Activated CD8-positive, alpha-beta memory T cell treated with anti-CD3 and anti-CD28 coated beads for 1 hour (primary cell): ENCODE measurements at places on chromosomes 4 and X.

GRCh38 chr4:52693492-52693891 is 34.4 kb upstream of the USP46 start:
- no peak for DNase-seq

DNA sequence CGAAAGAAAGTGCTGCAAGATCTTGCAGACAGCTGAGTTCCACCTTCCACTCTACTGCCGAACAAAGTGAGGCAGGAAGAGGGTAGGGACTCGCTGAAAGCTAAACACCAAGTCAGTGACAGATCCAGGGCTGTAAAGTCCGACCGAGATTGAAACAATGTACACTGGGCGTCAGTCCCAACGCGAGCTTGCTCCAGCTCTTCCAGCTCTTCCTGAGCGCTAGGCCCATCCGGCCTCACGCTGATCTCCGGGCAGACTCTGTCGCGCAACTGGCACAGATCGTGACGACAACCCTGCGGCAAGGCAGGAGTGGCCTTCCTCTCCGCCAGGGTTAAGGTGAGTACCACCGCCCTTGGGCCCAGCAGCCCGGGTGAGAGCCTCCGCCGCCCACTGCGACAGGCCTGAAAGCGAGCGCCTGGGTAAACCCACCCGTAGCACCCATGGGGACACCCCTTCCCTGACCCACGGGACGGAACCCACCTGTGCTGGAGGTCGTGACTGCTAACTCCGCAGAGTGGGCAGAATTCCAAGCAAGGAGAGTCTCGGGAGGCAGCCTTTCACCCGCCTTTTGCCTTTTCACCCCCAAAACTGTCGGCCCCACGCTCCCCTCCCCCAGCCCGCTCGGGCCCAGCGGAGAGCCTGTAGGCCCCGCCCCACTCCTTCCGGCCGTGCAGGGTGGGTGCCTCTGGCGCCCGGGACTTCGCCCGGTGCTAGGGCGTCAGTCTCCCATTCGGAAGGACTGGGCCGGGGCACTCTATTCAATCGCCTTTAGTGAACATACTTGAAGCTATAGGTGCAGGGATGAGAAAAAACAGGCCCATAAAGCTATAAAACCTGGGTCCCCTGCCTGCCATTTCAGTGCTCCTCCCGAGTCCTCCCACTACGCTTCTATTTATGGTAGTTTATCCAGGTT is at the start of gene TMLHE:
Gene TMLHE, minus strand, starts transcription at position 641 of the 913 bp plus-strand sequence. CDS start 67,676 bp downstream, outside the sequence.
- no peak for DNase-seq

- no peak for DNase-seq
Observed at GRCh38 chr4:825063-825970, 612 bp downstream of the CPLX1 start.

DNA sequence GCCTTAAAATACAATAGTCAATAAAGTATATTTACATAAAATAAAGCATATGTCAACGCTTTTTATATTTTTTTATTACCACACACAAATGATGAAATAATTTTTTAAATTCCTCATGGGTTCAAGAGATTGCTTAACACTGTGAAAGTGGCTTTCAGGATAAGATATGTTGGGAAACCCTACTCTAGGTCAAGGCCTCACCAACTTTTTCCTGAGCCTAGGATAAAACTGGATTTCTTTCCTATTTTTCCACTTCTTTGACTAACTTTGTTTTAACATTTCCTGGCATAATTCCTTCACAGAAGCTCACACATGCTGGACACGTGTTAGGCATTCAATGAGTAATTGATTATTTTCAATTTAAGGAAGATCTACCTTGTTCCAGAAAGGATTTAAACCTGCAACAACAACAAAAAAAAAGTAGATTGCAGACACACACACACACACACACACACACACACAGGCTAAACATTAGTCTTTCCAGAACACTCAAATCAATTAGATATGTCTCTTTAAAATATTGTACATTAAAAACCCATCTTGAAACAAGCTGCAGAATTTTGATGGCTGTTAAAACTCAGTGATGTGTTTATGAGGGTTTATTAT is 9.1 kb downstream of the KLB start:
- DNase-seq: no peak

DNA sequence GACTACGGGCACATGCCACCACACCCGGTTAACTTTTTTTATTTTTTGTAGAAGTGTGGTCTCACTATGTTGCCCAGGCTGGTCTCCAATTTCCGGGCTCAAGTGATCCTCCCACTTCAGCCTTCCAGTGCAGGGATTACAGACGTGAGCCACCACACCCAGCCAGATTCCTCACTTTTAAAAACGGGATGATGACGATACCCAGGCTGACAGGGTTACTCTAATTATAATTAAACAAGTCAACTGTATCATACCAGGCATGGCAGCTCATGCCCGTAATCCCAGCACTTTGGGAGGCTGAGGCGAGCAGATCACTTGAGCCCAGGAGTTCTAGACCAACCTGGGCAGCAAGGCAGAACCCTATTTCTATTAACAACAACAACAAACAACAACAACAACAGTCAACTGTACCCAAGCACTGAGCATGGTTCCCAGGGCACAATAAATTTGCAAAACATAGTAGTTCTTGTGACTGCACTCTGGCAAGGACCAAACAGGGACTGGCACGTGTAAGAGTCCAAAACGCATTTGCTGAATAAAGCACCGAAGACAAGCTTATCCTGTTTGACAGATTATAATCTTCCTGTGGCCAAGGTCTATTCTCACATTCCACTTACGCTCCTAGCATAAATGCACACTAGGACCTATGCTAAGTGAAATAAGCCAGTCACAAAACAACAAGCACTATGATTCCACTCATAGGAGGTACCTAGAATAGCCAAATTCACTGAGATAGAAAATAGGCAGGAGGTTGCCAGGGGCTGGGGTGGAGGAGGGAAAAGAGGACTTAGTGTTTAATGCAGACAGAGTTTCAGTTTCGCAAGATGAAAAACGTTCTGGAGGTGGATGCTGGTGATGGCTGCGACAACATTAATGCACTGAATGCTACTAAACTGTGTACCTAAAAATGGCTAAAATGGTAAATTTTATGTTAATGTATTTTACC is 77.5 kb downstream of the IRF2 start:
- no peak for DNase-seq

- no peak for DNase-seq
Observed at GRCh38 chrX:96985046-96985445, 101.3 kb downstream of the RPA4 start.

- DNase-seq: no peak
Observed at GRCh38 chr4:31645236-31645635, 925.1 kb downstream of the PCDH7 start.

DNA sequence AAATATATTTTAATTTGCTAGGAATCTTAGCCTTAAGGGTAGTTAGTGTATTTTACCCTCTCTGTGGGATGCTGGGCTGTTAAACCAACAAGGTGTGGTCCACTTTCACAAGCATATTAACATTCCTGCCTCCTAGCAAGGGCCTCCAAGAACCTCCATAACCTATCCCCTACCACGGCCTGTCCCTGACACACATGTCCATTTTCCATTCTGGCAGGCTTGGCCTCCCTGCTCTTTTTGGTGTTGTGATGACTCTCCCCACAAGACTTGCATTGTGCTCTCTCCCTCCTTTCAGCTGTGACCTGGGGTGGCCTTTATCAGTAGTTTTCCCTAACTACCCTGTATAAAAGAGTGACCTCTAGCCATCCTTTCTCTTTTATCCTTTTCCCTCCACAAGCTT is 120.2 kb downstream of the KLHL8 start:
- no peak for DNase-seq

DNA sequence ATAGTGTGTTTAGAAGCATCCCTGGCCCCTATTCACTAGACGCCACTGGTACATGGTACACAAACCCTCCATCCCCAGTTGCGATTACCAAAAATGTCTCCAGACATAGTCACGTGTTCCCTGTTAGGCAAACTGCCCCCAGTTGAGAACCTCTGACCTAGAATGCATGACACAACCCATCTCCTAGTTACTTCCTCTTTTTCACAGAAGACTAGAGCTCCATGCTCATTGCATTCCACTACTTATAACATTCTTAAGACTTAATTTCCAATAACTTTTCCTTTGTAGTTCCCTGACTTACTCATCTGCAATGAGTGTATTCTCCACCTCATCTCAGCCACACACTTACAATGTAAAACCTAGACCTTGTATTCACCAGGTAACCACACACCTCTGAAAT is 68.6 kb downstream of the PRSS12 start:
- DNase-seq: no peak

- DNase-seq: no peak
Observed at GRCh38 chr4:138706201-138706600, 309.4 kb upstream of the NOCT start.

DNA sequence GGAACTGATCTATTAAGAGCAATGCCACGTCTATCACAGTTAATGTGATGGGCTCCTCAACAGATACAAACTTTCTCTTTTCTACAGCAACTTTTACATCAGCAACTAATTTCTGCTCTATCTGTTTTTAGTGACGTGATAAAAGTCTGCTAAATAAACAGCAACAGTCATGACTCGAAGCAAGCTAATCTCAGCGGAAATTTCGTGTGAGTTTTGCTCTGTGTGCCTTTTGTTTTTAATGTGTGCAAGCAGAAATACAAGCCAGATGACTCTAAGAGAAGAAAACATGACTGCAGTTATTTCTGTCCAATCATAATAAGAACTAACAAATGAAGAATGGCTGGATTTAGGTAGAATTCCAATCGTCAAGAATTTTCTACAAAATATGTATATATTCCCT is 214.3 kb downstream of the LDB2 start:
- no peak for DNase-seq

GRCh38 chrX:78957768-78958130 is 12.6 kb downstream of the P2RY10 start:
- no peak for DNase-seq

DNA sequence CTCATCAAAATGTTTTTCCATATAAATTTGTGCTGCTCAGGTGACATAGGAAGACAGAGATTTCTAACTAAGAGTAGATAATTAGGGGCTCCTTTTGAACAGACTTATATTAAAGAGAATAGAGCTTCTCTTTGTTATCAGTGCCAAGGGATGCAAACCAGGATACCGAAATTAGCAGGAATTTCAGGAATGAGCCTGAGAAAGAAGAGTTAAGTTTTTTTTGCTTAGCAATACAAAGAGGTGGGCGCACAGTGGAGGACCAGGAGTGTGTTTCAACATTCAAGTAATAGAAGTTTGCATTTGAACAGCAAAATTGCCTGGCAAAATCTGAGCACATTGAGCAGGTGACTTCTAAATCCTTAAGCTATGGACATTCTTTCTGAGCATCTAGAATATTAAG is 541.3 kb downstream of the GBA3 start:
- DNase-seq: no peak

GRCh38 chr4:164700471-164700870 is 53.5 kb upstream of the SMIM31 start:
- DNase-seq: no peak

- DNase-seq: no peak
Observed at GRCh38 chr4:145757188-145757587, 77.2 kb downstream of the C4orf51 start.

GRCh38 chrX:49257846-49258748 is 6.4 kb downstream of the FOXP3 start:
- DNase-seq: no peak

DNA sequence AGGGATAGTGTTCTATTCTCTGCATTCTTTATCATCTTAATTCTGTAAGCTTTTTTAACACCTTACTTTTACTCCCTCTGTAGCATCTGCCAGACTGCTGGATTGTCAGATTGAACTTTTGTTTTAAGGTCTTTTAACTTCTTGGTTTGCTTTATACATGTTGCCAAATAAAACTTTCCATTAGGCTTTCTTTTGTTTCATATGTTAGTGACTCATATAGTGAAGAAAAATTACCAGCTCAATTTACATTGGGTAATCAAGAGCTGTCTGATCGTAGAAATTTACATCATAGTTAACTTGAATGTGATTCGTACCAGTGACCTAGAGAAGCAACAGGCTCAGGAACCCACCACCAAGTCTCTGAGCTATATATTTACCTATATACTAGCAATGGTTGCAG is 28.5 kb upstream of the KLHL4 start:
- no peak for DNase-seq

- no peak for DNase-seq
Observed at GRCh38 chr4:168586926-168587325, 90.1 kb downstream of the PALLD start.

GRCh38 chr4:71360844-71361243 is 22.0 kb downstream of the SLC4A4 start:
- no peak for DNase-seq

- DNase-seq: no peak
Observed at GRCh38 chrX:5998456-5998855, 230.2 kb downstream of the NLGN4X start.

GRCh38 chr4:182354867-182355266 is 111.7 kb downstream of the TENM3 start:
- no peak for DNase-seq

GRCh38 chrX:3141031-3141430 is 99.8 kb downstream of the ARSF start:
- DNase-seq: no peak

- DNase-seq: no peak
Observed at GRCh38 chrX:47030339-47030738, 47.9 kb upstream of the RGN start.

- no peak for DNase-seq
Observed at GRCh38 chrX:49186125-49187027, at the start of gene PRICKLE3. PRICKLE3 (minus strand) TSS chrX:49186373; CDS start chrX:49186297, 76 bp downstream.

- DNase-seq: no peak
Observed at GRCh38 chrX:148552775-148553174, 52.4 kb downstream of the AFF2 start.

DNA sequence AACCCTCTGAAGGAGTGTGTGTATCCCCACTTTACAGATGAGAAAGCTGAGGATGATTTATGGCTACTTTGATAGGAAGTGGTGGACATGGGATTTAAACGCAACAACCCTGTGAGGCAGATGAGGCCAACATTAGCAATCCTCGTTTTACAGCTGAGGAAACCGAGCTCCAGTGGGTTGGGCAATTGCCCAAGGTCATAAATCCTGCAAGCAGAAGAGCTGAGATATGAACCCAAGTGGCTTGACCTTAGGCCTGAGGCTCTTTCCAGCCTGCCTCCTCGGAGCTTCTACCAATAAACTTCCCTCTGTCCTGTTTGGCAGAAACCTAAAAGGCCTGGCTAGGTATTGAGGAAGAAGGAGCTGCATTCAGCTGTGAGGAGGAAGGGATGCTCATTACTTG is 185.5 kb upstream of the RBPJ start:
- no peak for DNase-seq

DNA sequence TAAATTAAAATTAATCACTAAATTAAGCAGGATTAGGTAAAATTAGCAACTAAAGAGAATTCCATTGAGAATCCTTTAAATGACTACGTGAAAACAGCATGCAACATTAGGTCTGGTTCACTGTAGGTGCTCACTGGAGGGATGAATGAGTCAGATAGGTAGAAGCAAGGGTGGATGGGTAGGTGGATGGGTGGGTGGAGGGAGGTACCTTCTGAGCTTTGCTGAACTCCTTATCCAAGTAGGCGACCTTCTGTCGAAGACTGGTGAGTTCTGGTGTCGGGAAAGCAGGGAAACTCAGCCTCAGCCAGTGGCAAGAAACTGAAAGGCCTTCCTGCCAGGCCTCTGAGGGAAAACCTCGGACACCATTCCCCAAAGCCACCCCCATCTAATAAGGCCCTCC is 3.0 kb downstream of the GRIPAP1 start:
- DNase-seq: no peak
